Suppressor macrophage treated with lipopolysaccharide for 4 hours (primary cell): ENCODE measurements at places on chromosomes 5 and 9.

- DNase-seq = no peak
These were observed 128.1 kb upstream of the VLDLR start for GRCh38 chr9:2493529-2493928.

DNA sequence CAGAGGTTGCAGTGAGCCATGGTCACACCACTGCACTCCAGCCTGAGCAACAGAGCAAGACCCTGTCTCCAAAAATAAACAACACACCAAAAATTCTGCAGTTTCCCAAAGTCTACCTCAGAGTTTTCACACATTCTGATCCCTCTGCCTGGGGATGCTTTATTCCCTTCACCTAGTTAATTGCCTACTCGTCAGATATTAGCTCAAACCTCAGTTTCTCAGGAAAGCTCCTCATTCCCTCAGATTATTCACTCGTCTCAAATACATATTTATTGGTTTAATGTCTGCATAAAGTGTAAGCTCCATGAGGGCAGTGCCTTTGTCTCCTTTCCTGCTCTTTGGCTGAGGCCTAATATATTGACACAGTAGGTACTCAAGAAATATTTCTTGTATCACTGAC is 2.5 kb upstream of the MATR3 start:
- DNase-seq = no peak

GRCh38 chr5:141879941-141880738 is 1.9 kb upstream of the PCDH1 start:
- DNase-seq = no peak

DNA sequence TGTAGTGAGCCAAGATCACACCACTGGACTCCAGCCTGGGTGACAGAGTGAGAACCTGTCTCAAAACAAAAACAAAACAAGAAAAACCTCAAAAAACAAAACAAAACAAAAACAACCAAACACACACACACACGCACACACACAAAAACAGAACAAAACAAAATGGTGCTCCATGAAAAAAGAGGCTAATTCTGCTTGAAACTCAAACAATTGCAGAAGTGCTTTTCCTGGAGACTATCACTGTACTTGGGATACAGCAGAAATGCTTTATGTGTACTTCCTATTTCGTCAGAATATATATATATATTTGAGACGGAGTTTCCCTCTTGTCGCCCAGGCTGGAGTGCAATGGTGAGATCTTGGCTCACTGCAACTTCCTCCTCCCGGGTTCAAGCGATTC is 49.9 kb upstream of the HSPA9 start:
- peak; percentile 71 for DNase-seq

DNA sequence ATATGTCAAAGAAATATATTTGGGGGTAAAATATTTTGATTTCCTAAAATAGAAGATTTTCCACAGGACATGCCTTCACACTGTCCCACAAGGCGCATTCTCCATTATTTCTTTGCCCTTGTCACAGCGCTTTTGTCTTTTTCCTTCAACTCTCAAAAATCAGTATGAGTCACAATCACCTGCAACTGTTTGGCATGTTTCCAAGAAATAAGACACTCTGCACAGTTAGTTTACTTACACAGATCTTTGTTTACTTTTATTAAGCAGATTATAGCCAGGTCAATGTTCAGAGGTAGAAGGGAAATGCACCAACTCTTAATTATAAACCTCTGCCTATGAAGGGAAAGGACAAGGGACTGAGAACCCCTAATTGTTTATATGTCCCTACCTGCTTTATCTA is 9.5 kb downstream of the CEMIP2 start:
- no peak for DNase-seq

DNA sequence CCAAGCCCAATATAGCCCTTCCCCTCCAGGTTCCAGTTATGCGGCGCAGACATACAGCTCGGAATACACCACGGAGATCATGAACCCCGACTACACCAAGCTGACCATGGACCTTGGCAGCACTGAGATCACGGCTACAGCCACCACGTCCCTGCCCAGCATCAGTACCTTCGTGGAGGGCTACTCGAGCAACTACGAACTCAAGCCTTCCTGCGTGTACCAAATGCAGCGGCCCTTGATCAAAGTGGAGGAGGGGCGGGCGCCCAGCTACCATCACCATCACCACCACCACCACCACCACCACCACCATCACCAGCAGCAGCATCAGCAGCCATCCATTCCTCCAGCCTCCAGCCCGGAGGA is 6.3 kb downstream of the NR4A3 start:
- DNase-seq = no peak

GRCh38 chr9:34777666-34778065 is 67.7 kb upstream of the CCL21 start:
- DNase-seq = peak; percentile 67

DNA sequence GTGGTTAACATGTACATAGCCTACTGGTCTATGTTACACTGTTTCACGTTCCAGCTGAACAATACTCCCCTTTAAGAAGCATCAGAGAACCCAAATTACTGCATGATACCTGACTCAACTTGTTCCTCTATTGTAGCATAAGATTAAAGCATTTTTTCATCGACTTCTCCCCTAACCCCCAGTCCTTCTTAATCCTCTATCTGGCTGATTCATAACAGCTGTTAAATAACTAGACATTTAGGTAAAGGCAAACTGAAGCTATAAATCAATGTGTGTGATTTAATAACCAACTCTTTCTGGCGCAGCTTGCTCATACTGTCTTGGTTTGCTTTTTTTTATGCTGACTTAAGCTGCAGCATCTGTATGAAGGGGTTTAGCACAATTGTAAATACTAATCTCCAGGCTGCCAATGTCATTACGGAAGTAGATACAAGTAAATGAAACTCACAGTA is 94.2 kb upstream of the MTAP start:
- no peak for DNase-seq

DNA sequence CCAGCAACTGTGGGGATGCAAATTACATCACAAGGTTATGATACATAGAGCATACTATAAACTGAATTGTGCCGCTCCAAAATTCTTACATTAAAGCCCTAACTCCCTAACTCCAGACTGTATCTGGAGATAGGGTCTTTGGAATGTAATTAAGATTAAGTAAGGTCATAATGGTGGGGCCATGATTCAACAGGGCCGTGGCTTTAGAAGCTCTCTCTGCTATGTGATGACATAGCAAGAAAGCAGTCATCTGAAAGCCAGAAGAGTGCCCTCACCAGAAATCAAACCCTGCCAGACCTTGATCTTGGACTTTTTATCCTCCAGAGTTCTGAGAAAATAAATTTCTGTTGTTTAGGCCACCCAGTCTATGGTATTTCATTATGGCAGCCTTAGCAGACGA is 123.9 kb downstream of the FBXL17 start:
- no peak for DNase-seq

GRCh38 chr9:74122661-74123060 is 374.5 kb upstream of the RORB start:
- DNase-seq = no peak

DNA sequence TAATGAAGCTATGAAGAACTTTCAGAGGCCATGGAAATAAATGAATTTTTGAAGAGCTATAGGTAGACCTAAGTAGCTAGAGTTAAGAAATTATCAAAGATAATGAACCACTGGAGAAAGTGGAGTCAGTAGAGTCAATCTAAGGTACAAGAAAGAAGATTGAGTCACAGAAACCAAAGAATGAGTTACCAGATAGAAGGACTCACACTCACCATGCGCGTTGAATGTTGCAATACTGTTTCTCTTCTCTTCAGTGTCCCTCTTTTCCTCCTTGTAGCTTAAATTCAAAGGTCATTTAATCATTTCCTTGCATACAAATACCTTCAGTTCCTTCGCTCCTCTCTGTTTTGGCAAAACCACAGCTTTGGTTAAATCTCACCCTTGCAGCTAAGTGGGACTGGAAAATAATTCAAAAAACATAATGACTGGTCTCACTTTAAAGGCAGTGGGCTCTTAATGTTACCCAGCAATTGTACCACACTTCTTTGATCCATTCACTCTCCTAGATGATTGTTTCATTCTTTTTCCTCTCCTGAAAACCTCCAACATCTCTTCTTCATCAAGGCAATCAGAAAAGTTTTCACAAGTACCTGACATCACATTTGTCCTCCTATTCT is 58.3 kb downstream of the NIPBL start:
- peak; percentile 38 for DNase-seq

GRCh38 chr9:7154003-7154619 is 396.3 kb downstream of the KDM4C start:
- DNase-seq = no peak

- DNase-seq = no peak
These were observed 69.1 kb downstream of the EPB41L4B start for GRCh38 chr9:109251776-109252106.

- DNase-seq = no peak
These were observed 668.7 kb upstream of the FTMT start for GRCh38 chr5:121182788-121183490.

GRCh38 chr9:80383331-80383730 is 811.6 kb downstream of the TLE4 start:
- no peak for DNase-seq

DNA sequence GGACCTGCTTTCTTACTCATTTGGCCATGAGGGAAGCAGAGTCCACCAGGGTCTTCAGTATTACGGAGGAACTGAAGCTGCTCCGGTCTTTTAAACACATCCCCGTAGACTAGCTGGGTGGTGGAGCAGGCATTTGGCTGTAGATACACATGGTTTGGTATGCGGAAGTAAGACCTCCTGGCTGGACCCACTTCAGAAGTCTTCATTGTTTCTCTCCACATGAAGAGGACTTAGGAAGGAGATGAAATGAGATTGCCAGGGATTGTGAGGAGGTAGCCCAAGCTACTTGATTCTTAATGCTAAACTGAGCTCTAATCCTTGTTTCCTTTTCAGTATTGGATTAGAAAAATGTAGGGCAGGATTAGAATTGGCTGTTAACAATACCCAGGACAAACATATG is 32.9 kb downstream of the STXBP1 start:
- DNase-seq = no peak
